CD8-positive, alpha-beta memory T cell (primary cell): ENCODE measurements at places on chromosomes 16 and 17.

DNA sequence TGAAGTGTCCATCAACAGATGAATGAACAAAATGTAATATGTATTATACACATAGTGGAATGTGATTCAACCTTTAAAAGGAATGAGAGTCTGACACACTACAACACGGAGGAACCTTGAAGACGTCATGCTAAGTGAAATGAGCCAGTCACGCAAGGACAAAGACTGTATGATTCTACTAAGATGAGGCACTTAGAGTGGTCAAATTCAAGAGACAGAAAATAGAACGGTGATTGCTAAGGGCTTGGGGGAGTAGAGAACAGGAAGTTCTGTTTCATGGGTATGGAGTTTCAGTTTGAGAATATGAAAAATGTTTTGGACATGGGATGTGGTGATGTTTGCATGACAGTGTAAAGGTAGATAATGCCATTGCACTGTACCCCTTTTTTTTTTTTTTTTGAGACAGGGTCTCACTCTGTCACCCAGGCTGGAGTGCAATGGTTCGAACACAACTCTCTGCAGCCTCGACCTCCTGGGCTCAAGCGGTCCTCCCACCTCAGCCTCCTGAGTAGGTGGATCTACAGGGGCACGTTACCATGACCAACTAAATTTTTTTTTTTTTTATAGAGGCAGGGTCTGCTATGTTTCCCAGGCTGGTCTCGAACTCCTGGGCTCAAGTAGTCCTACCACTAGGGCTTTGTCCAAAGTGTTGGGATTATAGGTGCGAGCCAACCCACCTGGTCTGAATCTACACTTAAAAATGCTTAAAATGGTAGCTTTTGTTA lies 2.9 kb upstream of the CCDC102A start:
- DNase-seq, result no peak

DNA sequence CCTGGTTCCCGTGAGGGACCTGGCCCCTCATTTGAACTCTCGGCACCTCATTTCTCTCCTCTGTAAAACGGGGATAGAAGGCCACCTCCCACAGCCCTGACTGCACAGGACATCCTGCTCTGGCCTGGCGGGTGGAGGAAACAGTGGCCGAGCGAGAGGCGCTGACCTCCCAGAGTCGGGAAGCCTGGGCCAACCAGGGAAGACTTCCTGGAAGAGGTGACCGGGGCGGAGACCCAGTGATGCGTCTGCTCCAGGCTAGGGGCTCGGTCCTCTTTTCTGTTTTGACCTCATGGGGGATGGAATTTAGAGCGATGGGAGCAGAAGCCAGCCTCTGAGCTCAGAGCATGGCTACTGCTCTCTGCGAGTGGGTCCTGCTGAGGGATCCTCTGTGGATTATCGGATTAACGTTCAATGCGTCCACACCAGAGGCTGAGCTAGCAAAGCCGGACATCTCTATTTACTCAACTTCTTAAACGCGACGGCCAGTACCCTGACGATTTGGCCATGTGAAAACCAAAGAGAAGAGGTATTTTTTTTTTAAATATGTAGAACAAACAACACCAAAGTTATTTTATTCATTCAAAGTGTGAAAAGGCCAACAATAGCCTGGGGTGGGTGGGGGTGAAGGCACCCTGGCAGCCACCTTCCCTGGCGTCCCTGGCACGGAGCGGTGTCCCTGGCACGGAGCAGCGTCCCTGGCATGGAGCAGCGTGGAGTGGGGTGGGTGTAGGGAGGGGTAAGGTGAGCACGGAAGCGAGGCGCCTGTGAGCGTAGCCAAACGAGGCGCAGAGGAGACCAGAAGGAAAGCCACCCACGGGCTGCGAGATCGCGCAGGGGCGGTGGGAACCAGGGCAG lies 9.2 kb upstream of the MSLN start:
- DNase-seq, result no peak

DNA sequence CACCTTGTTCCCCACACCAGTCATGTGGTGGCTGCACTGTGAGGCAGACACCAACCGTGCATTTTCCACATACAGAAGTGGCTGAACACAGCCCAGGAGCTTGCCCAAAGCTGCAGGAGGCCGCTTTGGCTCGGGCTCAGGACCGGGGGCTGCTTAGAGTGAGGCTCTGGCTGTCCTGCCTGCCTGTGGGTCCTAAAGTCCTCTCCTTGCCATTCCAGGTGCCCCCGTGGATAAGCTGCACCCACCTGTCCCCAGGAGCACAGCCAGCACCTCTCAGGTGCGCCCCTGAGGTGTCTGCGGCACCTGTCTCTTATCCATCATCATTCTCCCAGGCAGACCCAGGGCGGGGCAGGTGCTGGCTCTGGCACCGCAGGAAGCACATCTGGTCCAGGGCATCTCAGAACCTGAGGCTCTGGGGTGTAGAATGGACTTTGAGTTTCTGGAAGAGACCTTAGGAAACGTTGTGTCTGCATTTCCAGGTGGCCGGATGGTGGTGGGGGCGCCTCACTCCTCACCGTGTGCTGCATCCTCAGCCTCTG lies 180.5 kb upstream of the ZNF469 start:
- no peak for DNase-seq

DNA sequence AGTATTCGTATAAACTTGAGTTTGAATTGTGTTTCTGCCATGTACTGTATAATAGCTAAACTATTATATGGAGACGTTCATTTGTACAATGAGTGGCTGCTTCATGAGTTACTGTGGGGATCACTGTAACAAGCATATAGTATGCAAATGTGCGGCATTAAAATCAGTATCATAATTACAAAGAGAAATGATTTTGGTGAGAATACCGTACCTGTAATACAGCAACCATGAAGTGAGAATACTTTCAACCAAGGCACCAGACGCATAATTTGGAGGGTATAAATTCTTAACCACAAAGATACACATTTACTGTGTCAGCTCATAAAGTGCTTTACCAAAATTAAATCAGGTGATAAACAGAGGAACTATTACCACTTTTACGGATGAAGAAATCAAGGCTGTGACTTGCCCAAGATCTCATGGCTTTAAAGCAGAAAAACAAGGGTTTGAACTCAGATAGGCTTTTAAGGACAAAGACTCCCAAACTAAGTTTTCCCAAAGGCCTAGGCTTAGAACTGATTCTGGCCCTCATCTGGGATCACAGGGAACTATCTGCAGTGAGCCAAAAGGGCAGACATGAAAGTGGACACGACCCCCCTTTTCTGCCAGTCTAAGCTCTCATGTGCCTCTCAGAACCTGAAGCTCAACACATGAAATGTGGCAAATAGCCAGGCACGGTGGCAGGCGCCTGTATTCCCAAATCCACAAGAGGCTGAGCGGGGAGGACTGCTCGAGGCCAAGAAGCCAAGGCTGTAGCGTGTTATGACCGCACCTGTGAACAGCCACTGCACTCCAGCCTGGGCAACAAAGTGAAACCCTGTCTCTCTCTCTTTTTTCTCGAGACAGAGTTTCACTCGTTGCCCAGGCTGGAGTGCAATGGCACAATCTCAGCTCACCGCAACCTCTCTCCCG lies 6.4 kb downstream of the RPS15A start:
- no peak for DNase-seq

GRCh38 chr16:85759631-85760419 lies 8.9 kb upstream of the C16orf74 start:
- DNase-seq, result no peak

DNA sequence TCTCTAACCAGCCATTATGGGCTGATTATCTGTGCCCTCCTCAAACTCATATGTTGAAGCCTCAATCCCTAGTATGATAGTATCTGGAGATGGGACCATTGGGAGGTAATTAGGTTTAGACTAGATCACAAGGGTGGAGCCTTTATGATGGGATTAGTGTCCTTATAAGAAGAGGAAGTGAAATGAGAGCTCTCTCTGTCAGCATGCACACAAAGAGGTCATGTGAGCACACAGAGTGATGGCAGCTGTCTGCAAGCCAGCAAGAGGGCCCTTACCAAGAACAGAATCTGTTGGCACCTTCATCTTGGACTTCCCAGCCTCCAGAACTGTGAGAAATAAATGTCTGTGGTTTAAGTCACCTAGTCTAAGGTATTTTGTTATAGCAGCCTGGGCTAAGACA lies 101.9 kb downstream of the PCTP start:
- DNase-seq, result no peak

GRCh38 chr16:11296706-11297491 lies 15.8 kb upstream of the PRM1 start:
- DNase-seq, result no peak

DNA sequence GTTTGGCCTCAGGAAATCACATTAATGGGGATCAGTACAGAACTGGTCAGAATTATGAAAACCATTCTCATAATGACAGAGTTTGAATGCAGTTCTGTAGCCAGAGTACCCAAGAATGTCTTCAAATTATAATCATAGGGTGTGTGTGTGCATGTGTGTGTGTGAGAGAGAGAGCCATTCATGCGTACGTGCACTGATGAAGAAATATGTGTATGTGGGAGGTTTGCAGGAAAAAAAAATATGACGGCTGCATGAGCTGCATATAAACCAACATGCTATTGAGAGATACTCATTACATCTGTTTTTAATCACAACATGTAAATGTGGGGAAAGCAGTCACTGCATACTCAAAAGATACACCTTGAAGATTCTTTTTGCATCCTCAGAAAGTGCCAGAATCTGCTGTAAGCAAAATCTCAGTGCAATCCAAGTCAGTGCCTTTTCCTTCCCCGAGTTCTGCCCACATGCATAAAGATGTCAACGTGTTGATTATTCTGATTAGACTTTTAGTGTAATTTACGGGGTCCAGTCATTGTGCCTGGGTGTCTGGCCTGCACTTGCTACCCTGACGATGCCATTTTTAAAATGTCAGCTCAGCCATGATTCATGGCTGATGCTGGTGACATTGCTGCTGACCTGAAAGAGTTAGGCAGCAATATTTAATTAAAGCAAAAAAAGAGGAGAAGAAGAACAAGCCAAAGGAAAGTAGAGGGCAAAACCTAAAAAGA lies 378.7 kb upstream of the ZFHX3 start:
- DNase-seq, result no peak

- no peak for DNase-seq
Observed at GRCh38 chr17:40470932-40471828, 27.9 kb downstream of the IGFBP4 start.

DNA sequence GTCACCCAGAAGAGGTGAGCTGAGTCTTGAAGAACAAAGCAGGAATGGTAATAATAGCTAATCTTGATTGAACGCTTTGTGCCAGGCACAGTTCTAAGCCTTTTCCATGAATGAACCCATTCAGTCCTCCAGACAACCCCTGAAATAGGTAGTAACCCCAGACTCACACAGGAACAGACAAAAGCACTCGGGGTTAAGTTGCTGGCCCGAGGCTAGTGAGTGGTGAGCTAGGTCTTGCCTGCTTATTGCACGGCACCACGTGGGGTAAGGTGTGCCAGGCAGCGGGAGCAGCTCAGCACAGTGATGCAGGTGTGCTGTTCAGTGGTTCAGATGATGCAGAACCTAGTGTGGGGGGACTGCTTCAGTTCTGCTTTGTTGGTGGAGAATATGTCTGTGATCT lies 181.6 kb downstream of the RAB11FIP4 start:
- DNase-seq, result no peak

- DNase-seq, result no peak
Observed at GRCh38 chr16:29777576-29778350, at the start of gene ZG16. ZG16 (plus strand) TSS chr16:29778256; CDS start chr16:29779267, 1,011 bp downstream.

- no peak for DNase-seq
Observed at GRCh38 chr17:30199600-30199999, 35.9 kb downstream of the SLC6A4 start.

DNA sequence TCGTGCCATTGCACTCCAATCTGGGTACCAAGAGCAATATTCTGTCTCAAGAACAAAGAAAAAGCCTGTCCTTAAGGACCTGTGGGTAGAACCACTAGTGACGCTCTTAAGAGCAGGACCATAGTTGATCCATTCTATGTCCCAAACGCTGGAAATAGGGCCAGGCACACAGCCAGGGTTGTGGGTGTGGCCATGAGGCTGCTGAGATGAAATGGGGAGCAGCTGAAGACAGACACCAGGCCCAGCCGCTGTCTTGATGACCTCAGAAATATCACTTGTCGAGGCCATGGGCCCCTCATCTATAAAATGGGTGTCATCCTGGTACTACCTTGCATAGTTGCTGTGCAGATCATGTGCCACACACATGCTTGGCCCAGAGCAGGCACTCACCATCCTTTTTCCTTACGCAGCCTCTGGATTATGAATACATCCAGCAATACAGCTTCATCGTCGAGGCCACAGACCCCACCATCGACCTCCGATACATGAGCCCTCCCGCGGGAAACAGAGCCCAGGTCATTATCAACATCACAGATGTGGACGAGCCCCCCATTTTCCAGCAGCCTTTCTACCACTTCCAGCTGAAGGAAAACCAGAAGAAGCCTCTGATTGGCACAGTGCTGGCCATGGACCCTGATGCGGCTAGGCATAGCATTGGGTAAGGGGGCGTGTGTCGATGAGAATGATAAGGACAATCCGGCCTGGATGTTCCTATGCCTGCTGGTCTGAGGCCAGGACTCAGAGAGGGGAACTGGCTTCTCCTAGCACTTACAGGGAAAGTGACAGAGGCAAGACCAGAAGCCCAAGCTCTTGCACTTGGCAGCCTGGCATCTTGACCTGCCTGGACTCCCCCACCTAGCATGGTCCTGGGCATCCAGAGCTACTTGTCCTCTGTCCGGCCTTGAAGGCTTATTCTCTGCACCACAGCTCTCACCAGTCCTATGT lies 25.5 kb downstream of the CDH5 start:
- no peak for DNase-seq

DNA sequence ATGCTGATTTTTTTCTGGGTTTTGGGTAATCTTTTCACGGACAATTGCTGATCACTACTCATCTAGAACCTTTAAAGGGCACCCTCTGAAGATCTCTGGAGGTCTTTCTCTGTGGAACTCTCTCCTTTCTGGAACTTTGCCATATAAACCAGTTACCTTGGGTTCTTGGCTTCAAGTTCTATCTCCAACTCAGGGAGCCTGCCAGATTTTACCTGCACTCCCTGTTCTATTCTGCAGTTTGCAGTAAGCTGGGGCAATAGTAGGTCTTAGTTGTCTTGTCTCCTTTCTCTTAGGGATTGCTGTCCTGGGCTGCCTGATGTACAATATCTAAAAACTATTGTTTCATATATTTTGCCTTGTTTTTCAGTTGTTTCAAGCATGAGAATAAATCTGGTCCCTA lies 120.3 kb downstream of the CHD9 start:
- DNase-seq, result no peak

DNA sequence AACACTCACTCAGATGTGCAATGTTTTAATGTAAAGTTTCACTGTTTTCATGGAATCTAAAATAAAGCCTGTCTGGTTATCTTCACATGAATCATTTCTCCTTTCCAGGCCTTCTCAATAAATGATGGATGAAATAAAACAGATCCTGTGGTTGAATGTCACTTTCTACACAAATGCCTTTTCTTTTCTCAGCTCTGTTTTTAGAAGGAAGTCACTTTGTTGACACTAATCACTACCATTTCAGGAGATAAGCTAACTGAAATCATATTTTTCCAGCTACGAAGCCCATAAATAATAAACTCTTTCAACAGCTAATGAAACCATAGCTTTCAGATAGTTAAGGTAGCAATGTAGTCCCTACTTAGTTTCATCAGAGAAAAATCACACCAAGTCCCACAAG lies 17.9 kb downstream of the NME2 start:
- no peak for DNase-seq
